ENCODE measurements at places on chromosomes 3 and 15.

DNA sequence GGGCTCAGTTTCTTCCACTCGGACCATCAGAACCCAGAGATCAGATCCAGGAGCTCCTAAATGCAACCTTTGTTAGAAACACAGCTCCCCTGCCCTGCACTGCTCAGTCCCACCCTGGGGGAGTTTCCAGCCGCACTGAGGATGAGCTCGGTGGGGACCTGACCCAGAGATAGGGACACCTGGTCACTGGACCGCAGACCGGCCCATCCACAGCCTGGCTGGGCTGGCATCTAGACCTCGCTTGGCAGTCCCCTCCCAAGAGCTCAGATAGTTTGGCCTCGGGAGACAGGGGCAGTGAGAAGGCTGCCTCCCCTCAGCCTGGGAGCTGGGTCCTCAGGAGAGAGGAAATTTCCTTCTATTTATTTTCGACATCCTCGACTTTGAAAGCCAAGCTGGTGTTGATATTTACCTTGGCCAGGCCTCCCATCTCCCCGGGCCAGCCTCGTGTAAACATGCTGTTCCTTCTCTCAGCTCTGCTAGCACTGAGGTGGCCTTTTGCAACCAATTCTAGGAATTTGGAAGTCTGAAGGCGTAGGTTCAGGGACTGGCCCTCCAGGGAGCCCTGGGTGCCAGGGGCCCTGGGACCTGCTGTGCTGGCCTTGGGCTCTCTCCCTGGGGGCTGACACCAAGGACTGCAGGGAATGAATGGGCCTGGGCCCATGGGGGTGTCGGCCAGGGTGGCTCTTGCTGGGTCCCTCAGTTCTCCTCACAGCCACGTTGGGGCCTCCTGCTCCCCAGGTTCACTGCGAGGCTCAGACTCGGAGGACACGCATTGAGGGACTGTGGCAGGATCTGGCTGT, 90.1 kb downstream of the VGLL4 start:
- no peak for DNase-seq

DNA sequence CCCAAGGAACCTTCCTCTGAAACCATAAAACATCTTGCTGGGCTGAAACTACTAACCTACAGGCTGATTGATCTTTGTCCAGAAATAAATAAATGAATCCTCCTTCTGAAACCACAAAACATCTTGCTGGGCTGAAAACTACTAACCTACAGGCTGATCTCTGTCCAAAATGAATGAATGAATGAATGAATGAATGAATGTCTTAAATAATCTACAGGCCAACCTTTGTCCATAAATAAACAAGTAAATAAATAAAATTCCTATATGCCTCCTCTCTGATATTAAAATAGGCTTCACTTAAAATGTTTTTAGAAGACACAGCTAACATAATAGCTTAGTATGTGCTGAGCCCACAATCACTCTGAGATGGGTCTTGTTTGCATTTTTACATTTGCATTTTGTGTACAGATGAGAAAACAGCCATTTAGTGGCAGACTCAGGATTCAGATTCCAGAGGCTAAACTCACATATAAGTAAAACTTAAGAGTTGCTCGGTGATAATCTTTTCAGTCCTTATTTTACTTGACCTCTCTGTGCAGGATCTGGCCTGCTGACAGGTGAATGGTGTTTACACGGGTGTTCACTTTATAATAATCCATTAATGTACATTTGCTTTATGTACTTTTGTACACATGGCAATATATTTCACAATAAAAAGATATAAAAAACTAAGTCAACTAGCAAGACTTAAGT, 10.4 kb downstream of the TJP1 start:
- DNase-seq = no peak

DNA sequence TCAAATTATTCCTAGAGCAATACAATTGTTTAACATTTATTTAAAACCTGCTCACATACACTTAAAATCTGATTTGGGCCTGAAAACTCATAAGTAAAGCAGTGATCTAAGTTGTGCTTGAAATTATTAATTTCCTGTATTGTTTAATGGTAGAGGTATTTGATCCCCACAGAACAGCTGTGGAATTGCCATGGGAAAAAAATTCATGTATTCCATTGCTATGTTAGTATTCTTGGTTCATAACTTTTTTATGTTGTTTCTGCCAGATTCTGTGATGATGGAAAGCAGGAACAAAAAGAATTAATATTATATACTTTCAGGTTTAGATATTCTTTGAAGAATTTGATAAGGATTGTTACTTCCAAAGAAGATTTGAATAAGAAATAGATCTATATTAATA, 831.5 kb upstream of the NR2F2 start:
- no peak for DNase-seq

- DNase-seq = no peak
These were observed 175.9 kb downstream of the CNTN4 start for GRCh38 chr3:2274526-2274925.

DNA sequence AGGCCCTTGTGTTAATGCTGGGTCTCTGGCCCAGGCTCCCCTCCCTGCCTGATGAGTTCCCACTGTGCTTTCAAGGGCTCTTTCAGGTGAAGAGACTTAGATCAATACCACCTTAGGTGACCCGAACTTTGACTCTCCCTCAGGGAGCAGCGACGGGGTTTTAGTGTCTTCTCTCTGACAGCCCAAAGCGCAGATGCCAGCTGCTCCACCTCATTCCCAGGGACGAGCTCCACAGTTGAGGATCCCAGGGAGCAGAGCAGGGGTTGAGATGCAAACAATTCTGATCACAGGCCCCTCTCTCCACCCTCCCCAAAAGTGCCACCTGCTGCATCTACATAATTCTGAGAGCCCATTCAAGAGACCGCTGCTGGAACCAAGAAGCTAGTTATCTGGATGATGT, 265.1 kb downstream of the TJP1 start:
- no peak for DNase-seq

DNA sequence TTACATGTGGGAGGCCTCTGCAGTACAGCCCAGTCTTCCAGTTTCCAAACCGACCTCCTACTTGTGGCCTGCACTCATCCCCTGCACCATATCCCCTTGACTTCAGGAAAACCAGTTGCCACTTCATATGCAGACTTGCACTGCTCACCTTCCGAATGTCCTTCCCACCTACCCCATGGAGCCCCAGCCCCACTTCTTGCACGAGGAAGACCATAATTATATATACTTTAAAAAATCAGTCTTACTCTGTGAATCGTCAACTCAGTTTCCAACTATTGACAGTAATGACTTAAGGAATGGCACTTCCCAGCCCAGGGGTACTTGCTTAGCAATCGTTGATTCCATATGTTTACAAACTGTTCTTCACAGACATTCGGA, 136.1 kb downstream of the OPA1 start:
- DNase-seq = no peak

GRCh38 chr3:42051384-42052131, 39.6 kb upstream of the TRAK1 start:
- DNase-seq = no peak
